T-helper 2 cell treated with Interferon-gamma antibody and Interleukin-4, amounts not matched to agents 100 ng/mL and 5 ng/mL, for 36 hours (primary cell): ENCODE measurements at places on chromosomes 16 and 17. TPM values are rescaled to one million over a fixed set of nuclear protein-coding genes. Genes with fewer than 3 reads are reported as not detected.

CDC42EP4 gene
- total RNA-seq: 1.2 and 1.6 TPM in 2 replicates

MYH13 gene
- total RNA-seq: not detected in 2 replicates

PIK3R6 gene
- 9.0 and 9.9 TPM in 2 replicates for total RNA-seq

TEN1 gene
- total RNA-seq: 16.7 TPM in 2 replicates

SULT1A3 gene
- 29.5 and 37.5 TPM in 2 replicates for total RNA-seq
